Left forelimb (tissue), 1 donor: ENCODE measurements at places on chromosomes 7 and 10.

DNA sequence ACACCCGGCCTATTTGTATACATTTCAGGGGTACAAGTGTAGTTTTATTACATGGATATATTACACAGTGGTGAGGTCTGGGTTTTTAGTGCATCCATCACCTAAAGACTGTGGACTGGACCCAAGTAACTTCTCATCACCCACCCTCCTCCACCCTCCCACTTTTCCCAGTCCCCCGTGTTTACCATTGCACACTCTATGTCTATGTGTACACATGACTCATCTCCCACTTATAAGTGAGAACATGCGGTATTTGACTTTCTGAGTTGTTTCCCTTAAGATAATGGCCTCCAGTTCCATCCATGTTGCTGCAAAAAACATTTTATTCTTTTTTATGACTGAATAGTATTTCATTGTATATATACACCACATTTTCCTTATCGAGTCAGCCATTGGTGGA, 98.9 kb upstream of the WAC start:
- DNase-seq, result no peak

GRCh38 chr10:109379186-109379585, 544.1 kb downstream of the XPNPEP1 start:
- no peak for DNase-seq

DNA sequence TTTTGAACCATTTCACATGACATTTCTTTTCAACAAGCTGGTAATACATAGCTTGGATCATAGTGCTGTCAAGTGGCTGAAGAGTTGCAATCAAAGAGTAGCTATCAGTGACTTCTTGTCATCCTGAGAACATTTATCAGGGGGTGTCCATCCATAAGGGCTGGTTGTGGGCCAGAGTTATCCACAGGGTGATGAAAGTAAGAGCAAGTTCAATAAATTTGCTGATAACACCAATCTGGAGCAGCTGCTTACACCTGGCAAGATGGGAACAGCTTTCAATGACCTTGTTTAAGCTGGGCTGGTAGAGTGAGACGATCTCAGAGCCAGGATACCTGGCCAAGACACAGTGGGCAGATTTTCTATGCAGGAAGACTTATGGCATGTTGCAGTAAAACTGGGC, 96.3 kb upstream of the IMMP2L start:
- DNase-seq, result no peak

DNA sequence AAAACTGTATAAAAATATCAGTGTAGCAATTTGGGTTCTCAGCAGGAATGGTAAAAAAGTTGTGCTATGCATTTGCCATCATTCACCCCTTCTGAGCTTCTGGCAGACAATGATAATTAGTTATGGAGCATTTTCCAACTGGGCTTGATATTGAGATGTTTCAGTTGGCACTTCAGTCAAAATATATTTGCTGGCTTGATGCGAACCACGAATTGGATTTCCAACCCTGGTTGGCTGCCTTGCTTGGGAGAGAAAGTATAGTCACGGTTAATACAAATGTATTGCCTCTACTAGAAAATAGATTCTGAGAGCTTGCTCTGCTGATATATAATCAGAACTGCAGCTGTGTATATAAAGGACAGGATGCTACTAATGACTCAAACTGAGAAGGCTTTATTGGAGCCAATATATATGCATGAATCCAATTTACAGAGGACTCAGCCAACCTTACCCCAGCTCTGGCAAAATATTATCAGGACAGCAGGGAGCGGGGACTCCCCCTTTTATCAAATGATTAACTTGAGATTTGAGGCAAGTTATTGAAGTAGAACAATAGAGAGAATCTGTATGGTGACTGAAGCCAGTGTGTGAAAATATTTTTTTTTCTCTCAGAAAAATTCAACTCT, 219.8 kb upstream of the SMIM30 start:
- no peak for DNase-seq

DNA sequence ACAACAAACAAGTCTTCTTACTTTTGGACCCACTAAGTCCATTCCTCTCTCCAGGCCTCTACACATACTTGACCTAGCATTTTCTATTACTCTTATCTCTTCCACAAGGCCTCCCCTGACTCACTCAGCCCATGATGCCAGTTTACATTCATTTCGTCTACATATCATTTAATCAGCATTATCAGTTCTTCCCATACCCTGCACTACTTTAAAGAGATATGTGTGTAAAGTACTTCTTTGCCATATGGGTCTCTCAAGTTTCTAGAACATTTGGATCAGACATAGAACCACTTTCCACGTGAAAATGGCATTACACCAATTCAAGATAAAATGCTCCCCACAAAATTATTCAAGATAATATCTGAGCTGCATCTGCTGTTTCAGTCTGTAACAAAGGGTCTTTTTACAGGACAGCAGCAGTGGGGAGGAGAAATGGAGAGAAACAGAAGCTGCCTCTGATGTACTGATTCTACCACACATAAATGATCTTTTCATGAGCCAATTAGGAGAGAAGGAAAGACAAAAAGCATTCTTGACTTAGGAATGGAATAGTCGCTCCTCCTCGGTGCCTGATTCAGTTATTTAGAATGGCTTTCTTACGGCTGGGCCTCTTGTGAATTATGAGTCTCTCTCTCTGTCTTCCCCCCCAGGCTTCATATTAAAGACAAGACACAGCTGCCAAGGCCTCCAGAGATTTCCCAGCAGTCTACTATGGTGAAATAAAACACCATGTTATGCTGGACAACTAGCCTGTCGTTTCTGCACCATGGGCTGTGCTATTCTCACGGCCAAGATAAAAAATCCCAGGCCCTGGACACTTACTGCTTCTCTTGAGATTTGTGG, 46.9 kb upstream of the SEPTIN7 start:
- DNase-seq, result no peak

DNA sequence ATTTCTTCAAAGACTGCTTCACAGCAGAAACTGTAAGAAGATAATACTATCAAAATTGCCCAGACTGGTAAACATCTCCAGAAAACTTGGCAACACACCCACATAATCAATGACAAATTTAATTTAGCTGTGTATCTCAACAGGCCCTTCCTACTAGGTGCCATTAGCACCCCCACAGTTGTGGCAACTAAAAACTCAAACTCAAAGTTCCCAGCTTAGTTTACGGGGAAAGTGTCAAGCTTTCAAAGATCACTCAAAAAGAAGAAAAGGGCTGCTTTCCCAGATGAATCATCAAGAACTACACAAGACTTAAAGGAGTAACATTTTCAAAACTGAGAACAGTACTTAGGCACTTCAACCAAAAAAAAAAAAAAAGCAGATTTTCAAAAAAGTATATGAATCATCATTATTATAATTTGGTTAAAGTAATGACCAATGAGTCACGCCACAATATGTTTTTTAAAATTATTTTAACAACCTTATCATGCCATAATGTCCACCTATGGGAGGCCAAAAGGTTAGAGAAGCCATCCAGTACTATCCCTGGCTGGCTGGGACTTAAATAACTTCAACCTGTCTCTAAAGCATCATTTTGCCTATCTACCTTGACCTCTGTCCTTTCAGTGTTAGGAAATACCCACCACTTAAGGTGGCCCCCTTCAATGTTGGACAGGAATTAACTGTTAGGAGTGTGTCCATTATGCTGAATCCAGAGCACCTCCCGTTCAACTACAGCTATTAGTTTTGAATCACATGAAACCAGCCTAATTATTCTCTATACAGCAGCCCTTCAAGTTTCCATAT, 90.8 kb downstream of the ZFAND4 start:
- DNase-seq, result no peak

DNA sequence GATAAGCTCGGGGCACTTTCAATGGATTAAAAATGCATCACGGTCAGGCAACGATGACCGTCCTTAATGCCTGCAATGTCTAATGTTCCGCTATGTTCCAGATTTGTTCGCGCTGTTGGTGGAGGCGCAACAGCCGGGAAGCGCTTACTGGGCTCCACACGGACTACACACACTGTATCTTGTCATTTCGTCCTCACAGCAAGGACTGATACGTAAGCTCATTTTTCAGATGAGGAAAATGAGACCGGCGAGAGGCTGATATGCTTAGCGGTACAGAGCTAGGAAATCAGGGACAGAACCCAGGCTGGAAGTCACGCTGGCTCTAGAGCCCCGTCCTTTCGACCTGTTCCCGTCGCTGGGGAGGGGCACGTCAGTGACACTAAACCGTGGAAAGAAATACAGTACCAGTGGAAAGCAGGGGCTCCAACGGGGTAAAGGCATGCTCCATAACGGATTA, 670 bp downstream of the TPK1 start:
- peak; percentile 78 for DNase-seq

GRCh38 chr7:153628825-153629224, 423.4 kb upstream of the DPP6 start:
- no peak for DNase-seq

- DNase-seq, result no peak
These were observed 329.7 kb downstream of the PLXNA4 start for GRCh38 chr7:132246591-132246990.

- no peak for DNase-seq
These were observed 66.7 kb upstream of the PDZD8 start for GRCh38 chr10:117441812-117442443.

DNA sequence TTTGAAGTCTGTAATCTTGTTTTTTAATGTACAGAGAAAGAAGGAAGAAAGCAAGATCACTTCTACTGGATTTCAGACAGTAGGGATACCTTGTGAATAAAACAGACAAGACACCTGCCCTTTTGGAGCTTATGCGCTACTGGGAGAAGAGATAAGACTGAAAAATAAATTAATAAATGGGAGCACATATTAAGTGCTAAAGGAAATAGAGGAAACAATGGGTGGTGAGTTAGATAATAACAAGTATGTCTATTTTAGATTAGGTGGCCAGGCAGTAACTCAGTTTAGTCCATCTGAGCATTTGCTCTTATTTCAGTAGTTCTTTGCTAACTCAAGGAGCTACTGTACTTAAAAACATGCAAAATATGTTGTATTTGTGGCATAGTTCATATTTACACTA, 15.9 kb downstream of the MIOS start:
- no peak for DNase-seq

DNA sequence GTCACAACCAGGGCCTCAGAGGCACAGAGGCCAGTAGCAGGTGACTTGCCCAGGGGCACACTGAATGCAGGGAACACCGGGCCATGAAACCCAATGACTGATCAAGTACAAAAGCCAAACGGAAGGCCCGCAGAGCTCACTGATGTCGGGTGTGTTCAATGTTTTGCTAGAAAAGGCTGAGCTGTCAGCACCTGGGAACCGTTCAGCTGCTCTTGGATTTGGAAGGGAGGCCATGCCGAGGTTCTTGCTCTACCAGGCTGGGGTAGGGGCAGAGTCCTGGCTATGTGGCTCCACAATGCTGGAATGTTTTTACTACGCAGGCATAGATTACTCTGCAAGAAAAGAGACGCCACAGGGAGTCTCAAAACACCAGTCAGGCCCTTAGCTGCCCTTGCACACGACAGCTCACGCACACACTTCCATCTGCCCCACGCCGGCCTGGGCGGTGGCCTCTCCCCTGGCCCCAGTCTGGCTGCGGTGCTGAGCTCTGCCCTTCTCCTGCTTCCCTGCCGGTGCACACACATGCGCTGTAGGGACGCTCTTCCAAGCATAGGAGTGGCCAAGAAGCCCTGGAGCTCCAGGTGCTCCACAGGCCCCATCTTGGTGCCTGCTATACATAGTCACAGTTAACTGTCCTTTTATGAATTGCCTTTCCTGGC, 79.9 kb downstream of the ZRANB1 start:
- DNase-seq, result no peak

- DNase-seq, result no peak
These were observed 294.6 kb downstream of the PTEN start for GRCh38 chr10:88157981-88158465.

- no peak for DNase-seq
These were observed 436.5 kb upstream of the MGMT start for GRCh38 chr10:129030603-129030895.

- no peak for DNase-seq
These were observed 150.9 kb downstream of the POLR1F start for GRCh38 chr7:19557726-19558465.

DNA sequence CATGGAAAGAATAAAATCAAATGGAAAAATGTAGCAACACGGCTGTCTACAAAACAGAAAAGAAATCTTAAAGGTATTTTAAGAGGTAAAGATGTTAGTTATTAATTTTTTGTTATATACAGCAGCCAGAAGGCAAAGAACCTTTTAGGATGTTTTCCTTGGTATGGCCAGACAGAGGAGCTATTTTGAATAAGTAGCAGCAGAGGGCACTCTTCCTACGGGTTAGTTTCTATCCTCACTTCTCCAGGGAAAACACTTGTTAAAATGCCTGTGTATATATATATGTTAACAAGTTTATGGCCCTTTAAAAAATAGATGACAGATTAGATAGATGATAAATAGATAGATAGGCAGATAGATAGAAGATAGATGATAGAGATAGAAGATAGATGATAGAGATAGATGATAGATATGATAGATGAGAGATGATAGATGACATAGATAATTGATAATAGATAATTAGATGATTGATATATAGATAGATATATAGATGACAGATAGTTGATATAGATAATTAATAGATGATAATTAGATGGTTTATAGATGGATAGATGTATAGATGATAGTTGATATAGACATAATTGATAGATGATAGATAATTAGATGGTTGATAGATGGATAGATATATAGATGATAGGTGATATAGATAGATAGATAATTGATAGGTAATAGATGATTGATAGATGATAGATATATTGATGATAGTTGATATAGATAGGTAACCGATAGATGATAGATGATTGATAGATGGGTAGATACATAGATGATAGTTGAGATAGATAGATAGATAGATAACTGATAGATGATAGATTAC, 57.8 kb upstream of the WIPF3 start:
- no peak for DNase-seq

- no peak for DNase-seq
These were observed 72.1 kb upstream of the NANOS1 start for GRCh38 chr10:118957443-118957825.

DNA sequence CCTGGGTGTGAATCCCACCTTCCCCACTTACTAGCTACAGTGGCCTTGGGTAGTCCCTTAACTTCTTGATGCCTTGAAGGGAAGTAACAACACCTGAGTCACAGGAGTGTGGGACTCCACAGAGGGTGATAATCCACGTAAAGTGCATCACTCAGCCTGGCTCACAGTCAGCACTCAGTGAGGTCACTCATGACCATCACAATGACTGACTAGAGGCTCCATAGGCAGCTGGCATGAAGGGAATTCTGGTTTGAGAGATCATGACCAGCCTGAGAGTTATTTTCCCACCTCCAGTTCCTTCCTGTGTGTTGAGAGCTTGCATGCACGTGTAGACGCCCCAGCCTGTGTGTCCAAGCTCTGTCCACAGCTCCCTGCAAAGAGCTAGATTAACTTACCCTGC, 34.8 kb downstream of the NEUROG3 start:
- no peak for DNase-seq

DNA sequence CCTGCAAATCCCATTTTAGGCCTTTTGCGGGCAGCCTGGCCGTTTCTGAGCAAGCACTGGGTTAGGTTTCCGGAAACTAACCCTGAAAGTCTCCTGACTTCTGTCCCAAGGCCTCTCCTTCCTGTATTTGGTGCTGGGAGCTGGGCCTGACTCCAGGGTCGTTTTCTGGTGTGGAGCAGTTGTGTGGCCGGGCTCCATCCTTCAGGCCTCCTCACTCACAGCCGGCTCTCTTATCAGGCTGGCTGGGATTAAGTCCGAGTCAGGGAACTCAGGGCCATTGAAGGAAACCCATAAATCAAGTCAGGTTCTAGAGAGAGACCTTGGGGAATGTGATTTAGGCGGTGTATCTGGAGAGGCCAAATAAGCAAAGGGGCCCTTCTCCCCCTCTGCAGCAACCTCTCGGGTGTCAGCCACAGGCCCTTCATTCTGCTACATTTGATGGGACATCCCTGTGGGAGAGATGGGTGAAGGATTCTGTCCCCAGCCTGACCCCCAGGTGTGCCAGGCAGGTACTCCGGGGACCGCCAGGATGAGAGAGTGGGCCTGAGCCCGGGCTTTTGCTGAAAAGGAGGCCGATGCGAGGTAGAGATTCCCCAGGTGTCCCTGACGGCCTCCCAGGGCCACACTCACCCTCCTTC, 3.3 kb downstream of the GATA3 start:
- no peak for DNase-seq
